ENCODE measurements at places on chromosomes 13 and 19. TPM values are rescaled to one million over a fixed set of nuclear protein-coding genes. Genes with fewer than 3 reads are reported as not detected.

The EPSTI1 gene
- 0.13 TPM for total RNA-seq

GRCh38 chr13:48874165-48874564 is 101.5 kb upstream of the FNDC3A start:
- H3K4me3 ChIP-seq = no peak overlapping the region
- no peaks in the 10 kb centered on the region for H3K4me1 ChIP-seq
- H3K27ac ChIP-seq = no peak overlapping the region

DNA sequence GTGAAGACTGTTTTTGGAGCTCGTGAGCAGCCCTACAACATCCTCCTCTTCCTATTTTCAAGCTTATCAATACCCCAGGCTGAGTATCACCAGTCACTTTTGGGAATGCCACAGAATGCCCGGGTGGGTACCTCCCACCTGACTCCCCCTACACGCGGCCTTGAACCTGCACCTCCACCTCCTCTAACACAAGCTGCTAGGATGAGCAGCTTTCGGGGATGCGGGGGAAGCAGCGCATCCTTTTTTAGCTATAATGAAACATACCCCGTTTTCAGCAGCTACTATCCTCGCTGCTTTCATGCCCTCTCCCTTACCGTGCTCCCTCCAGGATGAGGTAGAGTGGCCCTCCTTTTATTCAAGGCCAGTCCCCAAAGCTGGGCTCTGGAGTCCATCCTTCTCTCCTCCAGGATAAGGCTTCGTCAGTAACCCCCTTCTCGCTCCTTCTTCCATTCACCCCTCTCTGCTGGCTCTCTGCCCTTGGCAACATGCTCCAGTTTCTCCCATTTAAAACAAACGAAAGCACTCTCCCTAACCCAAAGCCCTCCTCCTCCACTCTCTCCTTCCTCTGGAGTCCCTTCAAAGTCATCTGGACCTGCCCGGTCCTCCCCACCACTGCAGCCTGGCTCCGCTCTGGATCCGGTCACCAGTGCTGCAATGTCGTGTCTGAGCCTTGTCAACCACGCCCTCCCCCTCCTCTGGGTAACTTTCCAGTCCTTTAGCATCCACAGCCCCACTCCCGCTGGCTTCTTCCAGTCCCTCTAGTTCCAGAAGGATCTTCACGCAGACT is 55.3 kb downstream of the STK24 start:
- DNase-seq = no peak
- no peak overlapping the region for H3K27ac ChIP-seq
- H3K36me3 ChIP-seq = no peaks in the 10 kb centered on the region
- no peak overlapping the region for H3K4me3 ChIP-seq
- no peaks in the 10 kb centered on the region for H3K27me3 ChIP-seq
- peaks cover 10% of the 10 kb centered on the region for H3K4me1 ChIP-seq

- DNase-seq = no peak
- H3K36me3 ChIP-seq = peaks cover 6% of the 10 kb centered on the region
- no peaks in the 10 kb centered on the region for H3K27me3 ChIP-seq
- H3K27ac ChIP-seq = peak overlapping the region; percentile 87
- H3K4me3 ChIP-seq = peak overlapping the region; percentile 93
- peaks cover 13% of the 10 kb centered on the region for H3K4me1 ChIP-seq
These were observed 744 bp downstream of the ZNF805 start for GRCh38 chr19:57241176-57241575.

The ZNF665 gene
- 1.2 TPM for total RNA-seq

GRCh38 chr13:49046002-49046401 is 70.3 kb downstream of the FNDC3A start:
- no peak overlapping the region for H3K27ac ChIP-seq
- no peak overlapping the region for H3K4me3 ChIP-seq
- no peaks in the 10 kb centered on the region for H3K36me3 ChIP-seq

DNA sequence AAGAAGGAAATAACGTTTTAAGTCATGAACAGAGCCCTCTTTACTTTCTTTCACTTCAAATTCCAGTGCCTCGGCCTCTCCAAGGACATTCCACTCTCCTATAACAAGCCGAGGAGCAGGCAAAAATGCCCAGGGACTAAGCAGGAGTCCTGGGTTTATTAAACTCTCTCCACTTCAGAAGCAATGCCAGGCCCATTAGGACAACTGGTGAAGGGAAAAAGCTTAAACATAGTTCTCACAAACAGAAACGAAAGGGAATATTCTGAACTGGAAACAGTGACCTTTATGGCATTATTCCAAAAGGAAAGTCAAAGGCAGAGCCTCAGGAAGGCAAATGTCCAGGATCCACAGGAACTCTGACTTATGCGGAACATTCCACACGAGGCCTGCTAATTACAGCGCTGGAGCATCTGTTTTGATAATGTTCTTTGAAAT is 30.9 kb upstream of the MED4 start:
- H3K36me3 ChIP-seq = no peaks in the 10 kb centered on the region
- no peak for DNase-seq
- no peak overlapping the region for H3K4me3 ChIP-seq
- H3K27ac ChIP-seq = no peak overlapping the region
- H3K27me3 ChIP-seq = no peaks in the 10 kb centered on the region
- H3K4me1 ChIP-seq = peaks cover 10% of the 10 kb centered on the region

DNA sequence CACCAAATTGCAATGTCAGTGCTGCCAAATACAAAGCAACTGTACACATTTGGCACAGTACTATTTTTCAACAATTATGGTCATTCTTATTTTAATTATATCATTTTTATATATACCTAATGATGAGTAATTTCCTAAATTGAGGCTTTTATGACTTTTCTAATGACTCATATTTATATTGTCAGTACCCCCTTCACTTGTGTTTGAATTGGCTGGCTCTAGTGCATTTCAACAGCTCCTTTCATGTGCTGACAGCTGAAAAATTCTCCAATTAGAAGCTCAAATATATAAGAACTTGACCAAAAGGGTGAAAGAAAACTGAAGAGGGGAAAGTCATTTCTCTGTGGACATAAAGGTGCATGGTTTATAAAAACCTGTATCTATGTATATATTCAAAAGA is 263.3 kb downstream of the SLITRK1 start:
- H3K4me3 ChIP-seq = no peak overlapping the region
- no peak for DNase-seq
- H3K27me3 ChIP-seq = no peaks in the 10 kb centered on the region
- H3K4me1 ChIP-seq = no peaks in the 10 kb centered on the region
- no peaks in the 10 kb centered on the region for H3K36me3 ChIP-seq

The F7 gene
- total RNA-seq = not detected

GRCh38 chr19:4443188-4443587 is 14.4 kb downstream of the UBXN6 start:
- H3K4me1 ChIP-seq = no peaks in the 10 kb centered on the region
- peaks cover 68% of the 10 kb centered on the region for H3K36me3 ChIP-seq
- no peak for DNase-seq
- no peak overlapping the region for H3K4me3 ChIP-seq
- no peaks in the 10 kb centered on the region for H3K27me3 ChIP-seq

The LGALS7 gene
- not detected for total RNA-seq

The PRKCG gene
- total RNA-seq = 0.57 TPM

The CLEC17A gene
- total RNA-seq = not detected

- H3K4me1 ChIP-seq = no peaks in the 10 kb centered on the region
- no peak overlapping the region for H3K4me3 ChIP-seq
- no peak overlapping the region for H3K27ac ChIP-seq
- DNase-seq = no peak
- no peaks in the 10 kb centered on the region for H3K36me3 ChIP-seq
These were observed 255.8 kb upstream of the DACH1 start for GRCh38 chr13:72122661-72123255.

- no peak for DNase-seq
- H3K27me3 ChIP-seq = no peaks in the 10 kb centered on the region
- H3K36me3 ChIP-seq = no peaks in the 10 kb centered on the region
- H3K27ac ChIP-seq = no peak overlapping the region
These were observed 262.5 kb downstream of the SLITRK6 start for GRCh38 chr13:85536706-85537105.

- no peaks in the 10 kb centered on the region for H3K4me1 ChIP-seq
- no peaks in the 10 kb centered on the region for H3K36me3 ChIP-seq
- DNase-seq = no peak
- no peaks in the 10 kb centered on the region for H3K27me3 ChIP-seq
- no peak overlapping the region for H3K4me3 ChIP-seq
These were observed 79.2 kb upstream of the RAP2A start for GRCh38 chr13:97354808-97355207.

DNA sequence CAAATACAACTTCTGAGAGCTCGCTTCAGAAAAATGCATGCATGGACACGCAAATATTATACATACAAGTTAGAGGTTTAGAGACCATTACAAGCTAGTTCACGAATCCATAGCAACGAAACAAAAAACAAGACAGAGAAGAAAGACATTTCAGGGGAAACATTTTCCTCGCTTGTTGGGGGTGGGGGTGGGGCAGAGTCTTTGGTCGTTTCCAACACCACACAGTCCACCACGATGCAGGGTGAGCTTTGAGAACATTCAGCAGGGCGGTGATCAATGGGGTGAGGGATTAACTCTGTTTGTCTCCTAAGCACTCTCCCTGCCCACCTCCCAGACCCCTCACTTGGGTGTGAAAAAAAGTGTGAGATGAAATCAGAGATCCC is 651 bp downstream of the OXGR1 start:
- H3K27ac ChIP-seq = no peak overlapping the region
- no peaks in the 10 kb centered on the region for H3K36me3 ChIP-seq
- DNase-seq = no peak
- H3K4me1 ChIP-seq = no peaks in the 10 kb centered on the region
- no peak overlapping the region for H3K4me3 ChIP-seq

The EID2 gene
- 25.2 TPM for total RNA-seq

The PRRG2 gene
- 1.9 TPM for total RNA-seq

The MCF2L gene
- 7.0 TPM for total RNA-seq

- H3K4me3 ChIP-seq = no peak overlapping the region
- H3K27ac ChIP-seq = no peak overlapping the region
- no peak for DNase-seq
- H3K27me3 ChIP-seq = no peaks in the 10 kb centered on the region
- no peaks in the 10 kb centered on the region for H3K36me3 ChIP-seq
These were observed 371.1 kb downstream of the PCDH9 start for GRCh38 chr13:66859078-66859477.

The PGLYRP2 gene
- total RNA-seq = 4.7 TPM

- H3K27ac ChIP-seq = no peak overlapping the region
- peaks cover 38% of the 10 kb centered on the region for H3K36me3 ChIP-seq
- no peak overlapping the region for H3K4me3 ChIP-seq
- no peaks in the 10 kb centered on the region for H3K27me3 ChIP-seq
- no peak for DNase-seq
- no peaks in the 10 kb centered on the region for H3K4me1 ChIP-seq
These were observed 27.8 kb upstream of the F2RL3 start for GRCh38 chr19:16861011-16861410.

GRCh38 chr13:40060296-40061007 is 405.0 kb downstream of the COG6 start:
- no peaks in the 10 kb centered on the region for H3K27me3 ChIP-seq
- H3K36me3 ChIP-seq = no peaks in the 10 kb centered on the region
- H3K27ac ChIP-seq = no peak overlapping the region
- H3K4me1 ChIP-seq = peaks cover 50% of the 10 kb centered on the region

The CAMSAP3 gene
- 1.2 TPM for total RNA-seq

GRCh38 chr19:29881386-29881785 is 60.7 kb upstream of the URI1 start:
- H3K4me3 ChIP-seq = no peak overlapping the region
- peaks cover 4% of the 10 kb centered on the region for H3K4me1 ChIP-seq
- H3K27ac ChIP-seq = no peak overlapping the region
- H3K36me3 ChIP-seq = no peaks in the 10 kb centered on the region

- H3K4me3 ChIP-seq = no peak overlapping the region
- no peaks in the 10 kb centered on the region for H3K36me3 ChIP-seq
- H3K27ac ChIP-seq = no peak overlapping the region
- peaks cover 65% of the 10 kb centered on the region for H3K27me3 ChIP-seq
These were observed 10.2 kb downstream of the C19orf25 start for GRCh38 chr19:1468821-1469254.

The SOX1 gene
- total RNA-seq = 56.6 TPM

- no peaks in the 10 kb centered on the region for H3K27me3 ChIP-seq
- H3K27ac ChIP-seq = no peak overlapping the region
- DNase-seq = peak; percentile 66
- no peaks in the 10 kb centered on the region for H3K36me3 ChIP-seq
- H3K4me3 ChIP-seq = no peak overlapping the region
These were observed 395.0 kb downstream of the PCDH9 start for GRCh38 chr13:66835040-66835628.

- H3K36me3 ChIP-seq = peaks cover 45% of the 10 kb centered on the region
- no peak overlapping the region for H3K4me3 ChIP-seq
- no peaks in the 10 kb centered on the region for H3K27me3 ChIP-seq
- no peak overlapping the region for H3K27ac ChIP-seq
- H3K4me1 ChIP-seq = no peaks in the 10 kb centered on the region
- DNase-seq = no peak
These were observed 18.6 kb downstream of the DEDD2 start for GRCh38 chr19:42198676-42199439.

- H3K36me3 ChIP-seq = no peaks in the 10 kb centered on the region
- no peak overlapping the region for H3K27ac ChIP-seq
- H3K4me3 ChIP-seq = no peak overlapping the region
- peaks cover 9% of the 10 kb centered on the region for H3K4me1 ChIP-seq
These were observed 2.9 kb downstream of the TUBB4A start for GRCh38 chr19:6499052-6499790.

- DNase-seq = peak; percentile 49
- no peak overlapping the region for H3K4me3 ChIP-seq
- peak overlapping the region; percentile 78 for H3K27ac ChIP-seq
These were observed 11.6 kb downstream of the URI1 start for GRCh38 chr19:29953352-29954247.

The NUP58 gene
- 101 TPM for total RNA-seq

The CCDC61 gene
- total RNA-seq = 16.5 TPM

The ACP7 gene
- total RNA-seq = not detected

The FCAR gene
- not detected for total RNA-seq

DNA sequence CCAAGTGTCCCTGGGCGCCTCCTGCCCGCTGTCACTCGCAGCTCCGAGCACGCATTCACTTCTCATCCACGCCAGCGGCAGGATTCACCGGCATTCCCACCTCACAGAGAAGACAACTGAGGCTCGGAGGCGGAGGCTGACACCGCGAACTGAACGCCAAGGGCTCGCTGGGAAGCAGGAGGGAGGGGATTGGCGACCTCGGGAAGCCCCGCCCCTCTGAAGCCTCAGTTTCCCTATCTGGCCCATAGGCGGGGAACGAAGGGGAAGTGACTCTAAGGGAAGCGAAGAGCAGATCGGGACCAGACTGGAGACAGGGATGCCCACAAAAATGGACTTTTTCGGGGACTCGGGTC is 256 bp downstream of the MICOS13 start:
- H3K27ac ChIP-seq = peak overlapping the region; percentile 87
- no peak for DNase-seq
- H3K36me3 ChIP-seq = no peaks in the 10 kb centered on the region

GRCh38 chr13:75648446-75648845 is 12.3 kb downstream of the LMO7 start:
- no peak overlapping the region for H3K27ac ChIP-seq
- H3K27me3 ChIP-seq = no peaks in the 10 kb centered on the region
- no peak for DNase-seq

The C2CD4C gene
- 1.8 TPM for total RNA-seq

The FSTL3 gene
- 5.9 TPM for total RNA-seq

The PSG6 gene
- total RNA-seq = not detected
